Kidney tubule cell (primary cell): ENCODE measurements at places on chromosomes 11 and 22.

DNA sequence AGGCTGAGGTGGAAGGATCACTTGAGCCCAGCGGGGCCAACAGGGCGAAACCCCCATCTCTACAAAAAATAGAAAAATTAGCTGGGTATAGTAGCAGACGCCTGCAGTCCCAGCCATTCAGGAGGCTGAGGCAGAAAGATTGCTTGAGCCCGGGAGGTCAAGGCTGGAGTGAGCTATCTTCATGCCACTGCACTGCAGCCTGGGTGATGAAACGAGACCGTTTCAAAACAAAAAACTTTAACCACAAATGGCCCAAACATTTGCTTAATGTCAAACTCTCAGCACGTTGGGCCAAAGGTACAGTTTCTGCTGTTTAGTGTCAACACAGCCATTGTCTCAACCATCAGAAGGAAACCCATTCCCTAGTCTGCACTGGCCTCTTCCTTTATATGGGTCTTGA is 69.2 kb upstream of the TTC12 start:
- no peak for DNase-seq

- no peak for DNase-seq
These were observed 489.2 kb upstream of the CNTN5 start for GRCh38 chr11:98531576-98531975.

DNA sequence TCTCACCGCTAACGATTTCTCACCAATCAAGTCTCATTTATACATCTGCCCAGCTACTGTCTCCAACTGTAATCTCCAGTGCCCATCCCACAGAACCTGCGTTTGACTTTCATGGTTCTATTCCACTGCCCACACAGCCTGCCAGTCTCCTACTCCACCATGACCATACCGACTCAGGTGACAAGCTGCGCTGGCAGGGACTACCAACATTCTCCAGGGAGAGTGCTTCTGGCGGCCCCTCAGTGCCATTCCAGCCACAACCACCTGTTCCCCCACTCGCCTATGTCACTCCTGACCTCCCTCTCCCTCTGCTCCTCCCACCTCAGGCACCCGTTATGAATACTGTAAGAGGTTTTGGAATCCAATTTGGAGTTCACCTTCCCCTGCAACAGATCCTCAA is 108.5 kb upstream of the BID start:
- no peak for DNase-seq

DNA sequence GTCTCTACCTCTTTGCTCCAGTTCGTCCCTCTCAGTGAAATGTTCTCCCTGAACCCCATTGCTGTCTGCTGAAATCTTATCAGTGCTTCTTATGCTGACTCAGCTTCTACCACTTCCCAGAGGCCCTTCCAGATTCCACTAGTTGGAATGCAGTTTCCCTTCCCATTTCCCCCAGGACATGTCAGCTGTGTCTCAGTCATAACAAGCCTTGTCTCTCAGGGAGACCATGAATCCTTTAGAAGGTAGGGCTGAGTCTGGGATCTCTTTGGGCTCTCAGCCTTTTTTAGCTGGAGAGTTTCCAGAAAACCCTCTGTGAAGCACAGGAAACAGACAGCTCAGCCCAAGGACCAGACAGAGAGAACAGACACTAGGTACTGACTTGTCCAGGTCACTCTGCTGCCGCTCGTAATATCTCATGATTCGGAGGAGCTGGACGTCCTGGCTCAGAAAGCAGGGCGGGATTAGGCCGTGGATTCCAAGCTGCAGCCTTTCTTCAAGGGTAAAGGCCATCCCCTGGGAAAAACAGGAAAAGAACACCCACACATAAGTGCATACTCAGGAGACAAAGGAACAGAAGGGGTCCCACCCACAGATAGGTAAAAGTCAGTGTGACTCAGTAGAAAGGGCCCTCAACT is 113.0 kb downstream of the ME3 start:
- DNase-seq, result peak; percentile 81

GRCh38 chr11:27385245-27385644 is 22.2 kb upstream of the CCDC34 start:
- peak; percentile 75 for DNase-seq

DNA sequence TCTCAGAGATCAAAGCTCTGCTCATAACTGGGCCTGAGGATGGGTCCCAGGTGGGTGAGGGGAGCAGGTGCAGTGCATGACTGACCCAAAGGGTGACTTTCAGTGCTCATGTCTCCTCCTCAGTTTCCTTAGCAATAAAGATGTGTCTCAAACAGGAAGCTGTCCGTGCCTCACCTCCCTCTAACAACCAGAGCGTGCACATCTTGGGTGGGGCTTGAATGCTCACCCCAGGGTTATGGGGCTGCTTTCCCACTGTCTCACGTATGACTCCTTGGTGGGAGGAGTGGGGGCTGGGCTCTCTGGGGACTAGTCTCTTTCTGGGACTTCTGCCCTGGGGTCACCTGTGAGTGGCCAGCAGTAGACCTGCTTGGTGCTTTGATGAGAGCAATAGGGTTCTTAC is 53.9 kb upstream of the PHOX2A start:
- DNase-seq, result no peak

DNA sequence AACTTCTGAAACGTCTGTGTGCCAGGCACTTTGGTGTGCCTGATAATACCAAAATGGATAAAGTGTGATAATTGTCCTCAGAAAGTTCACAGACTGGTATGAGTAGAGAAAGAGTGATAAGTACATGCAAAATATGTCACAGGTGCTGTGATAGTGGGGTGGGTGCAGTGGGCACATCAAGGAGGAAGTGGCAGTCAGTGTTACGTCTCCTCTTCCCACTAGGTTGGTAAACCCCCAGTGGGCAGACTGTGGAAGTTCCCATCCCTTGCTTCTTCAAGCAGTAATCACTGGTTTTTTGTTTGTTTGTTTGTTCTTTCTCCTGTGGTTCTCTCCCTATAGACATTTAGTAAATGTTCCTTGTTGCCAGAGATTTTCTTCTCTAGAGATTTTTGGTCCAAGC is 5.4 kb downstream of the RNF121 start:
- no peak for DNase-seq

DNA sequence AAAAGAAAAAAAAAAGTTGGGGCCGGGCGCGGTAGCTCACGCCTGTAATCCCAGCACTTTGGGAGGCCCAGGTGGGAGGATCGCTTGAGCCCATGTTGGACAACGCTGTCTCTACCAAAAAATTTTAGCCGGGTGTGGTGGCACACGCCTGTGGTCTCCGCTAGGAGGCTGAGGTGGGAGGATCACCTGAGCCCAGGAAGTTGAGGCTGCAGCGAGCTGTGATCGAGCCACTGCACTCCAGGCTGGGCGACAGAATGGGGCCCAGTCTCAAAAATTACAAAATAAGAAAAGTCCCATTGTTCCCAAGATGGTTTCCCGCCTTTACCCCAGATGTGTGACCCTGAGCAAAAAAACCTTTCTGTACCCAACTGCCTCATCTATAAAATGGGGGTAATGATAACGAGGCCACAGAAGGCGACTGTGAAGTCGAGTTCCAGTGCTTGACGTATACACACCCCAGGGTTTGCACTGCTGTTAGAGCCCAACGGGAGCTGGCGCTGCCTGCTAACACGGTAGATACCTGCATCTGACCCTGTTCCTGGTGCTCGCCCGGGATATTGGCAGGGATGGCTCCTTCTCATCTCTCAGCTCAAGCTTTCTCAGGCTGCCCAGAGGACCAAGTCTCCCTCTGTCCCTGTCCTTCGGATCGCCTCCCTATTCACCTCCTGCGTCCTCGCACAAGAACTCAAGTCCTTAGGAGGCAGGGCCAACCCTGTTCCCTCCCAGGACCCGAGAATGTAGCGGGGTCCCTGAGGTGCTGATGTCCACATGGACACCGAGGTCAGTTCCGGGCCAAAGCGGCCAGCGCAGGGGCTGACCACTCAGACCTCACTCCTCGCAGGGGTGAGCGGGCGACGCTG is 1.1 kb upstream of the RPLP2 start:
- DNase-seq, result no peak

GRCh38 chr22:32661737-32662586 is 139.5 kb upstream of the TIMP3 start:
- DNase-seq, result no peak

- DNase-seq, result no peak
These were observed 155.4 kb upstream of the ANO5 start for GRCh38 chr11:22037505-22037904.

GRCh38 chr11:69157156-69157821 is 1.6 kb downstream of the SMIM38 start:
- DNase-seq, result no peak

- DNase-seq, result no peak
These were observed 532.3 kb downstream of the BRD1 start for GRCh38 chr22:49295465-49295743.

DNA sequence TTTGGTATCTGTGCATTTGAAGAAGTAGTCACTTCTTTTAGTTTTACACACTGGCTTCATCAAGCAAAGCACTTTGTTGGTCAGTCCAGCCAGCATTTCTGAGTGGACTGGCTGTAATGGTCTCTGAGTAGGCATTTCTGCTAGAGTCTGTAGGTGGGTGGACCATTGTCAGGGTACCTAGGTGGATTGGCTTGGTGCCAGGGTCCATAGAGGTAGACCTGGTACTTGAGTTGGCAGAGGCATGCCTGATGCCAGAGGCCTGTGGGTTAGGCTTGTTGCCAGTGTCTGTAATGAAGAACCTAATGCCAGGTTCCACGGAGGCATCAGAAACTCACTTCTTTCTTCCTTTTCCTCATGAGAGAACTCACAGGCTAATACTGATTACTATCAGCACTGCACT is 157.9 kb upstream of the C11orf87 start:
- no peak for DNase-seq

GRCh38 chr11:103110391-103110790 is 1.2 kb downstream of the DYNC2H1 start:
- peak; percentile 10 for DNase-seq

DNA sequence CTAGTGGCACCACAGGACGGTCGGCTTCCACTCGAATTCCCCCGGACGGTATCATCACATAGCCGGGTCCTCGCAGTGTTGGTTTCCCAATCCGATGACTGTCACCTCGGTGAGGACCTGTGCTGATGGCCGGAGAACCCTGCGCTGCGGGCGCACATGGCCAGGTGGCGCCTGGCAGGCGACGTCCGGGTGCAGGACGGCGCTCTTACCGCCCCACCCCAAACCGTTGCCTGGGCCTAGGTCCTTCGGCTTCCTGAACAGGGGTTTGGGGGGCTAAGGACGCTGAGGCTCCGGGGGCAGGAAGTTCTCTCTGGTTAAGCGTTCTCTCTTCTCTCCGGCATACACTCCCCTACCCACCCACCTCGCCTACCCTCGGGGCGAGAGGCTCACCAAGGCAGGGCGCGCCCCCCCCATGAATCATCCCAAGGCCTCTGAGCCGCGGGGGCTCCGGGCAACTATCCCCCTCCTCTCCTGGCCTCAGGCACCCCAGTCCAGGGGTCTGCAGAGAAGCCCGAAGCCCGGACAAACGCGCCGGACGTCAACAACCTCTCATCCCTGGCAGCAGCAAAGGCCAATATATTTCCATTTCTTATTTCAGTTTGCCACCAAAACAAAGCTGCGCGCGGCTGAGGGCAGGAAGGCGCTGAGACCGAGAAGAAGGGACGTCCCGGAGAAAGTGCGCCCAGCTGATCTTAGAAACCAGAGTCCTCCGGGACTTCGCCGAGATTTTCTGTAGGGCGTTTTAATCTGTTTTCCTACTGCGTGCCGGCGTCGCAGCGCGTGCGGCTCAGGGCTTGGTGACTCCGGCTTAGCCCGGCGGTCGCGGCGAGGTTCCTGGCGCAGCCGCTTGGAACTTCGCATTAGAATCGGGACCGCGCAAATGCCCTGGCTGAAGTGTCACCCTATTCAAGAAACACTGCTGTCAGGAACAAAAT is 5.6 kb downstream of the ALX4 start:
- no peak for DNase-seq

- peak; percentile 74 for DNase-seq
These were observed 24.2 kb upstream of the TMEM123 start for GRCh38 chr11:102476812-102477211.

GRCh38 chr11:118609380-118610224 is 2.2 kb downstream of the PHLDB1 start:
- DNase-seq, result no peak

DNA sequence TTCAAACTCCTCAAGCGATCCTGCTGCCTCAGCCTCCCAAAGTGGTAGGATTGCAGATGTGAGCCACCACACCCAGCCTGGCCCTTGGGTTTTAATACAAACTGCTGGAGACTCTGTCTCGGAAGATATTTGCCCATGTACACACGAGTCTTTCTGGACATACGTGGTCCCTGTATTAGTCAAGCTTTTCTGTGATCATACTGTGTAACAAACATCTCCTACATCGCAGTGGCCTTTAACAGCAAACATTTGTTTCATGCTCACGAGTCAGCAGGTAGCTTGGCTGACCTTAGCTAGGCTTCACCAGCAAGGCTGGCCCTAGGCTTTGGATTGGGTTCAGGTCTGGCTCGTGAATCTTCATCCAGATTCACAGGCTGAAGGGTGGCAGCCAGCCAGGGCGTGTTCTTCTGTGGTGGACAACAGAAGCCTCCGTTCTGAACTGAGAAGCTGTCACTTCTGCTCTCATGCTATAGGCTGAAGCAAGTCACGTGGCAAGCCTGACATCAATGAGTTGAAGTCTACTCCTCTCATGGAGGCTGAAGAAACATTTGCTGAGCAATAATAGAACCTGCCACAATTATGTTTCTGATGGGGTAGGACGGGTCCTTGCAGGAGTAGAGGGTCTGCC is 8.8 kb downstream of the KIAA1671 start:
- DNase-seq, result no peak

DNA sequence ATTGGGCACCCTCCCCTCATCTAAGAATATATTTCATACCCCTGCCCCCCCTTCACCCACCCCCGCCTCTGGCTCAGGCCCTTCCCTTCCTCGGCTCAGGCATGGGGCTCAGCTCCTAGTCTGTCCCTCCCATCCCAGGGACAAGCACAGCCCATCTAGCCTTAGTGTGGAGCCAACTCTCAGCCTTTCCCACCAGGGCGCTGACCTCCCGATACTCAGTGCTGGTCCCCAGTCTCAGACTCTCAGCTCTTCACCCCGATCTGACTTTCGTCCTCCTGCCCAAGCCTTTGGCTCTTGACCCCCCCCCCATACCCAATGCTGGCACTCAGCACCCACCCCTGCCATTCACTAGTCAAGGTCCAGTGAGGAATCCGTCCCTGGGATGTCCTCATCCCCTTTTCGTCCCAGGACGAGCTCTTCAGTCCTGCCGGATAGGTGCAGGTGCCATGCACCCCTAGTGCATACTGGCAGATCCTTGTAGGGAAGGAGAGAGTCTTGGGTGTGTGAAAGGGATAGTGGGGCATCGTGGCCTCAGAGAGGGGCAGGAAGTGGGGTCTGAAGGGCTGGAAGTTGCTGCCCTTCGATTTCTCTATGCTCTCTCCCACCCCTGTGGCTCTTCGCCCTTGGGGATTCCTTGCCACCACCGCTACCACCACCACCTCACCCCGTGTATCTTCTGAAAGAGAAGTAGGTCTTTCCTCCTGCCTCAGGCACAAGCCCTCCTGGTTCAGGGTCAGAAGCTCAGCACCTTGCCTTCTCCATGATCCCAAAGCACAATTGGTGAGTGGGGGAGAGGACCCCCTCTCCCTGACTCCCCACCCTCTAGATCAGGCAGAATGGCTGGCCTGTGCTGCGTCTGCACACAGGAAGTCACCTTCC is 2.4 kb downstream of the TPBGL start:
- DNase-seq, result no peak

- no peak for DNase-seq
These were observed 154.5 kb upstream of the BLID start for GRCh38 chr11:122270535-122270934.

GRCh38 chr11:116193321-116194131 is 579.3 kb downstream of the BUD13 start:
- peak; percentile 91 for DNase-seq

GRCh38 chr11:124751741-124752470 is at the start of gene VSIG2:
Gene VSIG2 (minus strand): TSS chr11:124752255. CDS start chr11:124752137, 118 bp downstream.
- no peak for DNase-seq
